CD4-positive, alpha-beta T cell treated with Interleukin-12 subunit alpha and Interleukin-12 subunit beta, for 1 hour (primary cell): ENCODE measurements at places on chromosomes 11 and 22.
A peak's percentile ranks its signal among the peaks of the same experiment; 100 is the strongest.

- no peak for DNase-seq
Measured at GRCh38 chr22:35316751-35317150, 17.1 kb downstream of the TOM1 start.

DNA sequence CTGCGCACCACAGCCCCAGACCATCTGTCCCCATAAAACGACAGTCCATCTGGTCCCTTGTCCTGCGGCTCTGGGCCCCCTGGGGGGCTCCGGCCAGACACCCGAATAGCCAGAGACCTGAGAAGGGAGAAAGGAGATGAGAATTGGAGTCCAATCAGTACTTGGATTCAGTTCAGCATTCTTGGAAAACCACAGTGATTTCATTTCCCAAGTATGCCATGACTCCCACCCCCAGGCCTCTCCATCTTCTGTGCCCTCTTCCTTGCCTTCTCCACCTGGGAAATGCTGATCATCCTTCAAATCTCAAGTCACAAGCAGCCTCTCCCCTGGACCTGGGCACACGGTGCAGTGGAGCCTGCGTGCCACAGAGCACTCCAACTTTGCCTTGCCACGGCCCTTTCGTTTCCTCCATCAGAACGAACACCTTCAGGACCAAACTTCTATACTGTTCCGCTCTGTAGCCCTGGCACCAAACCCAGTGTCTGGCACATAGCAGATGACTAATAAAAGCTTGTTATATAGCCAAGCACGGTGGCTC is 10.9 kb upstream of the MFNG start:
- DNase-seq = no peak

DNA sequence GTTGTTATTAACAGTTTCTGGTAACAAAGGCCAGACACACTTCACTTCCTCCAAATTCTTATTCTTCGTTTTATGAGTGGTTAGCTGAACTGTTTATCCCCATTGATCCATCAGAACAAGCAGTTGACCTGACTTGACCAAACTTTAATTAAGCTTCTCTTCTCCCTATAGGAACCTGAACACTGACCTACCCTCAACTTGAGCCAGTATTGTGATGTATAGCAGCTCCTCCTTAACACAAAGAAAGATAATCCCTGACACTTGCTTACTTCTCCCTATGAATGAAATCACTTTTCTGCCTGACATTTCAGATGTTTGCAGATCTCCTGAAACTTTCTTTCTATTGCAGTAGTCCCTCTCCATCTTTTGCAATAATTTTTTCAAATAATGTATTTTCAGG is 41.9 kb downstream of the ANO5 start:
- no peak for DNase-seq

GRCh38 chr11:114044042-114044871 is 15.3 kb upstream of the ZBTB16 start:
- no peak for DNase-seq

DNA sequence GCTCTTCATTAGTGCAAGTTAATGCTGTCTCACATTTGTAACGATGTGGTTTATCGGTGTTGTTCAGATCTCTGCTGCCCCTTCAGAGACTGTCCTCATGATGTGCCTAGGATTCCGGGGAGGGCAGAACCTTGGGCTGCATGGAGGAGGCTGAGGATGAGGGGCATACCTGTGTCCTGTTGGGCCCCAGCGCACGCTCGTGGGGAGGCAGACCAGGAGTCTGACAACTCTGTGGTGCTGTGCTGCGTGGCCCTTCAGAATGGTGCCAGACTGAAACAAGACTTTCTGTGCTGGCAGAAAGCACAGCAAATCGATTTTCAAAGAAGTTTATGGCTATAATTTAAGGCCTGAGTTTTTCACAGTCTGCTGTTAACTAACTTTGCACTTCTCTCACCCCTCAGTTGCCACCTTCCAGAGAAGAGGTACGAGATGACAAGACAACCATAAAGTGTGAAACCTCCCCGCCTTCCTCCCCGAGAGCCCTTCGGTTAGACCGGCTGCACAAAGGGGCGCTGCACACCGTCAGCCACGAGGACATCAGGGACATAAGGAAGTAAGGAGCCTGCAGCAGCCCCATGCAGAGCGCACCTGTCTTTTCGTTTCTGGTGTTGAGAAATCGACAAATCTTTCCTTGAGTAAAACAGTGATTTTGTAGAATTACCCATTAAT is 44.3 kb upstream of the CTTN start:
- DNase-seq = no peak

DNA sequence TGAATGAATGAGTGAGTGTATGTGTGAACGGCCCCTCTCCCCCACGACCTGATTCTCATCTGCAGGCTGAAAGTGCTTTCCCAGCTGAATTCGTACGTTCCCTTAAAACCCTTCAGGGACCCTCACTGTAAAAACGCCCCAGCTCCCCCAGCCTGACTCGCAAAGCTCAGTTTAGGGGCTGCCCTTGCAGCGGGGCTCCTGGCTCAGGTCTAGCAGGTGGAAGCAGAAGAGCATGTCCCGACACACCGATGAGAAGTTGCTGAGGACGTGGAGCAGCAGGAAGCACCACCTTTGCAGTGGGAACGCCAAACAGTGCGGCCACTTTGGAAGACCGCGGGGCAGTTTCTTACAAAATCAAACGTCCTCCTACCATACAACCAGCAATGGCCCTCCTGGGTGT is 3.6 kb upstream of the MRPL23 start:
- DNase-seq = no peak

GRCh38 chr22:46090631-46091201 is 59.6 kb upstream of the PPARA start:
- DNase-seq = no peak

GRCh38 chr11:40797981-40798380 is 661.5 kb downstream of the LRRC4C start:
- DNase-seq = no peak

DNA sequence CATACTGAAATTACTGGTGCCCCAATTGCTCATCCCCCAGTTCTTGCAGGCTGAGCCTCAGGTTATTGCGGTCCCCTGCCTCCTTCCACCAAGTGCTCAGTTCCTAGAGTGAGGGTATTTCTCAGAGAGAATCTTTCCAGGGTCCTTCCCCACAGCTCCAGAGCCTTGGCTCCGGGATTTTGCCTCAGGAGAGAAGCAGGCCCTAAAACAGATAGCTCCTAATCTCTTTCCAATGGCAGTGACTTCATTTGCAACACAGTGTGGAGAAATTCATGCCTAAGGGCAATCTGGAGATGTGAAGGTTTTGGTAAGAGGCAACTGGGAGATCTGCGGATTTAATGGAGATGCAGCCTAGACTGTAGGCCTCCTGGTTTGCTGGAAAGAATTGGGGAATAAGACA is 2.9 kb downstream of the NF2 start:
- DNase-seq = no peak

- peak; percentile 67 for DNase-seq
Measured at GRCh38 chr22:40400159-40400558, 29.8 kb downstream of the SGSM3 start.
